ENCODE measurements at places on chromosomes 11 and 22.
A peak's percentile ranks its signal among the peaks of the same experiment; 100 is the strongest.

DNA sequence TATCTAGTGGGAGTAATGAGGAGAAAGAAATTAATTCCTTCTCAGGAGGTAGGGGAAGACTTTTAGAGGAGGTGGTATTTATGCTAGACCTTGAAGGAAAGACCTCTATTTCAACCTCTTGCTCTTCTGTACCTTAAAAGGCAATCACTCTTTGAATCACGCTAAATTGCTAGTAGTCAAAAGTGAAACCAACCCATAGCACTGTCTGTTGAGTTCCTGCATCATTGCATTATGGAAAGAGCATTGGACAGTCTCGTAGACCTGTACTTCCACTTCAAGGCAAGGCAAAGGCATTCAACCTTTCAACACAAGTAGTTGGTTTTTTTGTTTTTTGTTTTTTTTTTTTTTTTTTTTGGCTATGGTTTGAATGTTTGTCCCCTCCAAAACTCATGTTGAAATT, 770.4 kb downstream of the ETS1 start:
- no peak for DNase-seq

DNA sequence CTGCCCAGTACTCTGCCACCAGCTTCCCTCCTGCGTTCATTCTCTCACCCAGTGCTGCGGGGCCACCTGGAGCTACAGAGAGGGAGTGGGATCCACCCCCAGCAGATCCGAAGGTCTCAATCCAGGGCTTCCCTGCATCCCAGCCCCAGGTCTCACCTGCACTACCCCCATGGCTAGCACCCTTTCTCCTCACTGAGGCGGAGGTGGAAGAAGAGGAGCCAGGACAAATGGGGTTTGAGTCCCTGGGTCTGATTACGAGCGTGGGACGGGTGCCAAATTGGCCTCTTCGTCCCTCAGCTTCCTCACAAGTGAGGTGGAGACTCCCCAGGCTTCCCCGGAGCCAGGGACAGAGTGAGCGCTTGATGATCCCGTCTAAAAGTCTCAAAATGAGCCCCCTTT, 64.2 kb downstream of the NFAM1 start:
- no peak for DNase-seq

DNA sequence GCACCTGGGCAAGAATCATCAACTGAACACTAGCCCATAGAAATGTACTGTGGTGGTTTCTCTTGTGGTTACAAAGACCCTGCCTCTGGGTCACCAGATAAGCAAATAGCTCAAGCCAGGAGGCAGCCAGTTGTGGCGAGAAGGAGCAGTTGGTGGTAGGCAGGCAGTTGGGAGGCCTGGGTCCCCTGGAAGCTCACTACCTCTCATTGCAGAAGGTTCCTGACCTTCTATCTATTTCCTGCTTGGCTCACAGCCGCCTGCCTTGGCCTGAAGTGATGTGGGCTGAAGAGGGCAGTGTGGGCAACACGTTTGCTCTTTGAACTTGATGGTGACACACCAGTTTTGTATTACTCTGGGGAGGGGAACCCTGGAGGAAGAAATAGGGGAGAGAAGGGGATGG, 34.7 kb downstream of the NECTIN1 start:
- no peak for DNase-seq

- no peak for DNase-seq
Measured at GRCh38 chr11:73750228-73750627, 10.6 kb downstream of the RAB6A start.

DNA sequence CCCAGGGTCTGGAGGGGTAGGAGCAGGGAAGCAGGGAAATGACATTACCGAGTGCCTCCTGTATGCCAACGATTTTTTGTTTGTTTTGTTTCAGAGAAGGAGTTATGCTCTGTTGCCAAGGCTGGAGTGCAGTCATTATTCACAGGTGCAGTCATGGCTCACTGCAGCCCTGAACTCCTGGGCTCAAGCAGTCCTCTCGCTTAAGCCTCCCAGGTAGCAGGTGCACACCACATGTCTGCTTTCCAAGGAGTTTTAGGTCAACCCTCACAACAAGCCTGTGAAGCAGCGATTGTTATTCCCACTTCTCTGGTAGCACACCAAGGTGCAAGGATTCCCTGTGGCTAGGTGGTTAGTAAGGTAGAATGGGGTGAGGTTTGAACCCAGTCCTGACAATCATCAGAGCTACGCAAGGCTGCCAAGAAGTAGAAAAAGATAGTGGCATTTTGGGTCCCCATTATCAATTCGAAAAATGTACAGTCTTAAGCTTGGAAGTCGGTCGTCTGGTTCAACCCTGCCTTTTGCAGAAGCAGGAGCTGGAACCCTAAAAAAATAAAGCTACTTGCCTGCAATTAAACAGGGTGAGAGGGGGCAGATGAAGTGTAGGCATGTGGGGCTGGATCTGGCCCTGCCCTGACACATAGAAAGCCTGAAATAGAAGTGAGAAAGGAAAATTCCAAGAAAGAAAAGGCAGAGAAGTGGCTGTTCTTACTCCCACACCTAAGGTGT, 9.1 kb downstream of the UCP3 start:
- no peak for DNase-seq

- no peak for DNase-seq
Measured at GRCh38 chr11:122126024-122126688, 10.1 kb upstream of the BLID start.

GRCh38 chr22:22816766-22817410, 70.7 kb upstream of the IGLL5 start:
- no peak for DNase-seq

- no peak for DNase-seq
Measured at GRCh38 chr11:40746282-40746681, 713.2 kb downstream of the LRRC4C start.

DNA sequence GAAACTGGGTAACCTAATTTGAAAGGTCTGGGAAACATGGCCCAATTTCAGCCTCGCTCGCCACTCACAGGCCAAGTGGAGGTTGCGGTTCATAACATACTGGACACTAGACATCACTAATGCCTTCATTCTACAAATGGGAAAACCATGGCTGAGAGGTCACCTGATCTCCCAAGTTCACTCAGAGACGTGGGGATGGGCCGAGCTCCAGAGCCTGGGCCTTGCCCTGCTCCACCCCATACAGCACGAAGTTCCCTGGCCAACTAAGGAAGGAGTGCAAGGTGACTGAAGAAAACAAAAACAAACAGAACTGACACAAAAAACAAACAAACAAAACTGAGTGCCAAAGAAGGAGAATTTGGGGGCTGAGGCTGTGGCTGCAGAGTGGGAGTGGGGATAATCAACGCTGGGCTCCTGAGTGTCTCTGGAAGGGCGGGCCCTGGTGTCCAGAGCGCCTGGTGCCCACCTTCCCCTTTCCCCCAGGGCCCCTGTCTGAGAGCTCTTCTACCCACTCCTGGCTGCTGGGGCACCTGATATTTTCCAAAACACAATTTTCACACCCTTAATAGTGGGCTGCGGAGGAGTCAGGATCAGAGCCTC, 46.5 kb upstream of the ADA2 start:
- DNase-seq = no peak

DNA sequence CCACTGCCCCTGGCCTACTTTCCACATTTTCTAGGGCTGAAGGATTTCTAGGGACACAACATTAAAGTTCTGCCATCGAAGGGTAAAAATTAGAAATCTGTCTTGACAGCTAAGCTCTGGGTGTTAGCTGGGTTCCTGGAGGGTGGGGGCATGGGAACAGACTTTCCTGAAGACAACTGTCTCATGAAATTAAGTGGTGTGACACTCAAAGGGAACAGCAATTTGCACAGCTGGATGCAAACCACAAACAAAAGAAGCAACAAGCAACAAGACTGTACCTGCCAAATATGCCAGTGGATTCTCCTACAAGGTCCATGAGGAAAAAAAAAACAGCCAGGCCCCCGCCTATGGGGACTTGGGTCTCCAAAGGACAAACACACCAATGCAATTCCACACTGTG, 32.5 kb downstream of the WT1 start:
- no peak for DNase-seq

- no peak for DNase-seq
Measured at GRCh38 chr11:121996574-121996973, 119.4 kb downstream of the BLID start.

DNA sequence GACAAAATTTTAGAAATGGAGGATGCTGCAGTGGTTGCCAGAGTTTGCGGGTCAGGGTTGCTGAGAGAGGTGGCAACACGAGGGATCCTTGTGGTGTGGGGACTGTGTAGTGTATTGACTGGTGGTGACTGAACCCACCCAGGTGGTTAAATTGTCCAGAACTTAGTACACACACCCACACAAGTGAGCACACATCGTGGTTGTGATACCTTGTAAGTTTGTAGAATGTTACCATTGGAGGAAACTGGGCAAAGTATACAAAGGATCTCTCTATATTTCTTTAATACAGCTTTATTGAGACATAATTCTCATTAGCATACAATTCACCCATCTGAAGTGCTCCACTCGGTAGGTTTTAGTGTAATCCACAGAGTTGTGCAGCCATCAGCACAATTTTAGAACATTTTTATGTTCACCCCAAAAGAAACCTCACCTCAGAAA, 56.1 kb downstream of the MED15 start:
- DNase-seq = peak; percentile 53

DNA sequence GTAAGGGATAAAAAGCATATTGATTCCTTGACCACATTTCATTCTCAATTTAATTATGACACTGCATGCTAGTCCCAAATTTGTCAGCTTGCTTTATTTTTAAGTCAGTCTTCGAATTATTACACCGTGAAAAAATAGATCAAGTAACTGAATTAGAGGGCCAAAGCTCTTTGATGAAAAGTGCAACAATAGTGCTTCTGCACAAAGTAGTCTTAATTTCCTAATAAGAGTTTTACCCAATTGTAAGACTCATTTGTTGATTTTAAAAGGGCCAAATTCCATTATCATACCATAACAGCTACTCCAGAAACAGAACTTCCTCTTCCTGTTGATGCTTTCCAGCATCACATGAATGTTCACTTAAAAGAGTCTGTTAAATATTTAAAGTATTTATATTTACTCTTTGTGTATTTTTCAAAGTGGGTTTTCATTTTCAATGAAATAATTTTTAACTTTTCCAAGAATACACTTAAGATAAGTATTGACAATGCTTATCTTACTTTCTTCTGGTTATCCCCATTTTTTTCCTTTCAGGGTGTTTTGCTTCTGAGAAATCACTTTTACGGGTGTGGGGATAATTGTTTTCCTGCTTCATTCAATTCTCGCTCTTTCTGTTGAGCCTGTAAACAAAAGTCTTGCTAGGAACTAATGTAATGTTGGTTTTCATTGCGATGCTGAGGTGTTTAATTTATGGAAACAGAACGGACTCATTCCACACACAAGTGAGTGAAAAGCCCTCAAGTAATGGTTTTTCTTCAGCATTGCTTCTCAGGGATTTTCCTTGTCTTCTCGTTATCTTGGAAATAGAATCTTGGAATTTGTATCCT, 2.1 kb downstream of the ARHGEF12 start:
- DNase-seq = no peak

- no peak for DNase-seq
Measured at GRCh38 chr22:47776329-47776728, 1013.9 kb downstream of the TBC1D22A start.

GRCh38 chr11:8310743-8311298, 47.1 kb upstream of the LMO1 start:
- DNase-seq = no peak

DNA sequence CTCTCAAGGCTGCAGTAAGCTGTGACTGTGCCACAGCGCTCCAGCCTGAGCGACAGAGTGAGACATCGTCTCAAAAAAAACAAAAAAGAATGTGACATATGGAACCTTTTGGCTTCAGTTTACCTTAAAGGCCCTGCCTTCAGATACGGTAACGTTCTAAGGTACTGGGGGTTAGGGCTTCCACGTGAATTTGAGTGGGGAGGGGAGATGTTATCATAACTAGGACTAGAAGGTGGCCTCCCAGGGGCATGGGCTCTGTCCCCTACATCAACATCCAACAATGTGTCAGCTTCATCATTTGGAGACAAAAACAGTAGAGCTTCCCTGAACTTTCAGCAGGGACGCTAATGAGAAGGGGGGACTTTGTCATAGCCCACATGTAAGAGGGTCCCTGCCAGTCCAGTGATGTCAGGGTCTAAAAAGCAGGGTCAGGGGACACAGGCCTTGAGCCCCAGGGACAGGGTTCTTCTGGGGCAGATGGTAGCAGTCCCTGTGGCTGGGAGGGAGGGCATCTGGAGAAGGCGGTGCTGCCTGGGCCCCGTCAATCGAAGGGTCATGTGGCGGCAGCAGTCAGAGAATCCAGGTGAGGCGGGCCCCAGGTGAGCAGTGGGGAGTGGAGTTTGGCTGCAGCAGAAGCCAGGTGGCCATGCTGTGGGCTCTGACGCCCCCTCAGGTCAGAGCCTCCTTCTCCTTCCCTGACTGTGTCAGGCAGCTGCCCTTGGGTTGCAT, 79.8 kb downstream of the BCR start:
- no peak for DNase-seq

- DNase-seq = peak; percentile 63
Measured at GRCh38 chr22:44455963-44456358, 42.1 kb downstream of the RTL6 start.

GRCh38 chr11:64659417-64660144, 63.4 kb downstream of the NRXN2 start:
- no peak for DNase-seq

- no peak for DNase-seq
Measured at GRCh38 chr11:16082095-16083055, 274.0 kb downstream of the SOX6 start.

DNA sequence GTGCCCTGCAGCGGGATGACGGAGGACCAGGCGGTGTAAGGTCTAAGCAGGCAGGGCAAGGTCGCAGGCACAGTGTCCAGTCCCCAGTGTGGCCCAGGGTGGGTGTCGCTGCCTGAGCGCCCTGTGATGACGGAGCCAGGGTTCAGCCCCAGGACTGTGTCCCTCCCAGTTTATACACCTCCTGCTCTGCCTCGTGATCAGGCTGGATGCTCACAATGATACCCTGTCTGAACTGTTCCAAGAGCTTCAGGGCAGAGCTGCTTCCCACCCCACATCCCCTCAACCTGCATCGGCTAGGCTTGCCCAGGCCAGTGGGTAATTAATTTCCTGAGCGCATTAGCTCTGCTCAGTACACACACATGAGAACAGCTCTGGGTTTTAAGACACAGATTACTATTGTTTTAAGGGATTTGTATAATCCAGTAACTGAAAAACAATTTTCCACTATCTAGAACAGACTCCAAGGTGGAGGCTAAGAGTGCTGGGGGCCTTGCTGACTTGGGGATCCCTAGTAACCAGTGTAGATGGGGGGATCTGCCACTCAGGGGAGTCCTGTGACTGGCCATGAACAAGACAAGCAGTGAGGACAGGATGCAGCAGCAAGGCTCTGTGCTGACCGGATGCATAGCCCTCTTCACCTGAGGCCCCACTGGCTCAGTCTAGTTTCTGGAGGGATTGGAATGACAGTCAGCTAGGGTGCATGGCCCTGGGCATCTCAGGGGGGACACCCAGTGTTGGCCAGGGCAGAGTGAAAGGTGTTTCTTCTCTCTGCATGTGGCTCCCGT, 34.1 kb downstream of the GNAZ start:
- no peak for DNase-seq

GRCh38 chr11:44564166-44564565, 1.3 kb upstream of the CD82 start:
- DNase-seq = no peak
